ENCODE measurements at places on chromosomes 7 and 10.

DNA sequence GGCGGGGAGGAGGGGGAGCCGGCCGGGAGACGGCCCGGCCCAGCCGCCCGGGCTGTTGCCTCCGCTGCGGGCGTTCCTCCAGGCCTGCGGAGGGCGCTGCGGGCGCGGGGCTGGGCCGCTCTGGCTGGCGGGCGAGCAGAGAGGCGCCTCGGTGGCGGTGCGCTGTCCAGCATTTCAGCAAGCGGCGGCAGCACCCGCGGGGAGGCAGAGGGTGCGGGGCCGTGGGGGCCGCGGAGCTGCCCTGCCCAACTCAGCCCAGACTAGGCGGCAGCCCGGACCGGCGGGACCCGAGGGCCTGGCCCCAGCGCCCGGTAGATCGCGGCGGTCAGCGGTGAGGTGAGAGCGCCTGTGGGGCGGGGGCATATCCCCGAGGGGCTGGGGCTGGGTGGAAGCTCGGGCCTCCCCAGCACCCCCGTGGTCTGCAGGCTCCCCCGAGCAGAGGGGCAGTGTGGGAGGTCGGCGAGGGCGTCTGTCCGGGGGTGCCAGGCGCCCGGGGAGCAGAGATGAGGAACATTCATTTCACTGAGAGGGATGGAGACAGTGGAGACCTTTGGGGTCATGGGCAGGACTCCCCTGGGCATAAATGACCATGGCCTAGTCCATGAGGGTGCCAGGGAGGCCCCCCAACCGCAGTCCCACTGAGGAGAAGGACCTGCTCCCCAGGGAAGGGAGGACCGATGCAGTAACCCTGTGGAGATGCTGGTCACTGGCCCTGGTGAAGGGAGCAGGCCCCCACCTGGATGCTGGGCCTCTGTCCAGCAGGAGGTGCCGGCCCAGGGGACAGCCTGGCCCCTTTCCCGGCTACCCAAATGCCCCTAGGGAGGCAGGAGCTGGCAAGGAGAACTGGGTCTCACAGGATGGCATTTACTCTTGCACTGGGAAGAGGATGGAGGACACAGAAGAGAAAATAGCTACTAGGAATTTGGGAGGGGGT, at the start of gene SRRM3:
TSS of gene SRRM3 (plus strand) at position 165 of the 934 bp plus-strand sequence. CDS start 33,171 bp downstream, outside the sequence.
- DNase-seq, result peak; percentile 75

- DNase-seq, result no peak
These were observed 45.9 kb upstream of the OIT3 start for GRCh38 chr10:72847681-72848080.

GRCh38 chr10:121639416-121639815, 41.2 kb upstream of the FGFR2 start:
- DNase-seq, result peak; percentile 7

DNA sequence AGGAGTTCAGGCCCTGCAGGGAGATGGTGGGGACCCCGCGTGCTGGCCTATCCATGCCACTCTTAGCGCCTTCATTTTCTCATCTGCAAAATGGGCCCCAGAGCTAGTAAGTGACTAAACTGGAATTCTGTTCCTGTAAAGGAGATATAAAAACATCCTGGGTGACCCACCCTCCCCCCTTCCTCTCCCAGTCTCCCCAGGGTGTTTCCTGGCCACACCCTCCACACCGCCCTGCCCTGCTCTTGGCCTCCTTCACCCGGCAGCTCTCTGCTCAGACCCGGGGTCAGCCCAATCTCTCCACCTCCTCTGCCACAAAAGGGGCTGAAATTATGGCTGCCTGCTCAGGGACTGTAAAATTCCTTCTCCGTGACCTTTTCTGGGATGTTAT, 70.7 kb downstream of the C10orf105 start:
- DNase-seq, result no peak

GRCh38 chr7:29957521-29958310, 31.9 kb downstream of the SCRN1 start:
- no peak for DNase-seq

- no peak for DNase-seq
These were observed 13.9 kb downstream of the PLEKHA1 start for GRCh38 chr10:122388287-122388997.

- no peak for DNase-seq
These were observed 75.3 kb downstream of the TMEM168 start for GRCh38 chr7:112714917-112715316.

GRCh38 chr10:97277551-97277950, 14.9 kb downstream of the ARHGAP19 start:
- DNase-seq, result no peak

DNA sequence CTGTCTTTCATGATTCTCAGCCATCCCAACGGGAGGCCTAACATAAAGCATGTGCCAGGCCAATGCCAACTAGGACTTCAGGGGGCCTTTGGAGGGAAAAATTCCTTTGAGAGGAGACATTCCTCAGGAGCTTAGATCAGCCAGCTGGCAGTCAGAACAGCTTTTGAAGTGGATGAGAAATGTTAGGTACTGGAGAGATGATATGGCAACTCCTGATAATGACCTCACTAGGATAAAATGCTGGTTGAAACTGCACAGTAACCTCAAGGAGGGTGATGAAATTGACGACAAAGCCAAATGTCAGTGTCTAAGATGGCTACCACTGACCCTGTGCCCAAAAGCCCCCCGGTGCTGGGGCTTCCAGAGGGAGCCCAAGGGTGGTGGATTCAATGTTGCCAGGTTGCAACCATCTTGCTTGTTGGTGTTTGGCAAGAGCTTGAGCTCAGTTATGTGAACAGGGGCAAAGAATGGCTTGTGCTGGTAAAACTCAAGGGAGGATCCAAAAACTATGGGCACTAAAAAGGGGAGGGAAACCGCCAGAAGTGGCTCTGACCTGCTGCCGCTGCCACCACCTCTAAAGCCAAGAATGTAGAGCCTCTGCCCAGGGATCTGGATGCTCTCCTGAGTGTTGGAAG, 121.2 kb downstream of the UBE2H start:
- peak; percentile 98 for DNase-seq

- peak; percentile 7 for DNase-seq
These were observed 37.7 kb upstream of the MINDY3 start for GRCh38 chr10:15898046-15898445.

GRCh38 chr7:69773535-69774225, 175.4 kb downstream of the AUTS2 start:
- DNase-seq, result no peak

DNA sequence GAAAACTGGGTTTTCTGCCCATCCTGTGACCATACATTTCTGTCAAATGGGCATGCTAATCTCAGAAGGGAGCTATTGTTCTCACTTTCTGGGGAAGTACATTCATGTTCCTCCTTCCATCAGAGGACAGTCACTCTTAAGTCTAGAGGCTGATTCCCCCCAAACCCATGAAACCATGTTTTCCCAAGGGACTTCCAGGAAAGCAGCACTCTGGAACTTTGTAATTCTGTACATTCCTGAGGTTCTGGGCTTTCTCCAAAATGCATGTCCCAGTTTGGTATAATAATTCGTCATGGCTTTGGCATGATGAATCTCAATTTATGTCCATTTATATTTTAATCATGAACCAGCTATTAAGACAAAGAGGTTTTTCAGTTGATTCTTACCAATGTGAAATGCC, 688.1 kb downstream of the LRMDA start:
- DNase-seq, result peak; percentile 65

- no peak for DNase-seq
These were observed 839.7 kb downstream of the CNTNAP2 start for GRCh38 chr7:146956321-146956720.

DNA sequence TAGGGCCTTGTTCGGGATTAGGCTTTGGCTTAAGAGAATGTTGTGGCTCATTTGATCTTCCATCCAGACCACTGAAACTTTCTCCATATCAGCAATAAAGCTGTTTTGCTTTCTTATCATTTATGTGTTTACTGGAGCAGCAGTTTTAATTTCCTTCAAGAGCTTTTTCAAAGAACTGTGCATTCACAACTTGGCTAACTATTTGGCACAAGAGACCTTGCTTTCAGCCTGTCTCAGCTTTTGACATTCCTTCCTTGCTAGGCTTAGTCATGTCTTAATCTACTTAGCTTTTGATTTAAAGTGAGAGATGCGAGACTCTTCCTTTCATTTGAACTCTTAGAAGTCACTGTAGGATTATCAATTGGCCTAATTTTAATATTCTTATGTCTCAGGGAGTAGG, 19.1 kb upstream of the AKR1B1 start:
- DNase-seq, result peak; percentile 12

Measured in fibroblast of lung (primary cell).